Activated CD8-positive, alpha-beta memory T cell treated with anti-CD3 and anti-CD28 coated beads for 1 hour (primary cell): ENCODE measurements at places on chromosomes 3 and 15.
A peak's percentile ranks its signal among the peaks of the same experiment; 100 is the strongest.

DNA sequence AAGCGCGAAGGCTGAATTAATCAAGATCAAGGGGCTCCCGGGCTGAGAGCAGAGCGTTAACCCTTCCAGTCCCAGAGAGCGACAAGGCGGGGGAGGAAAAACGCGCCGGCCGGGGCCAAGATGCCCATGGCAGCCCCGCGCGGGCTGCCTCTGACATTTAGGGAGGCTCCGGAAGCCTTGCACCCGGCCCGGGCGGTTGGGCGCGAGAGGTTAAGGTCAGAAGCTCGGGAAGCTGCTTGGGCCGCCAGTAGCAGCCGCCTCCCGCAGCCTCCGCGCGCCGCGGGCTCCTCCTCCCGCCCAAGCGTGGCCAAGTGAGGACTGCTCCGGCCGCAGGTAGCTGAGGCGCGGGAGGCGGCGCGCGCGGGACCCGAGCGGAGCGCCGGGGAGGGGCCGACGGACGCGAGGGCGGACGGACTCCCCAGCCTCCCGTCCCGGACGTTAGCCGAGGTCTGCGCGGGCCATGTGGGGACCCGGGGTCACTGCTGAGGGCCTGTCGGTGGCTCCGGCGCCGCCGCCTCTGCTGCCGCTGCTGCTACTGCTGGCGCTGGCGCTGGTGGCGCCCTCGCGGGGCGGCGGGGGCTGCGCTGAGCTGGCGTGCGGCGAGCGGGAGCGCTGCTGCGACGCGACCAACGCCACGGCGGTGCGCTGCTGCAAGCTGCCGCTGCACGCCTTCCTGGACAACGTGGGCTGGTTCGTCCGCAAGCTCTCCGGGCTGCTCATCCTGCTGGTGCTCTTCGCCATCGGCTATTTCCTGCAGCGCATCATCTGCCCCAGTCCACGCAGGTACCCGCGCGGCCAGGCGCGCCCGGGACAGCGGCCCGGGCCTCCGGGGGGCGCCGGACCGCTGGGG, at the start of gene C3orf80:
Gene C3orf80 (plus strand): TSS at position 247 of the 850 bp plus-strand sequence. CDS start 214 bp downstream, at position 461.
- peak; percentile 28 for DNase-seq

GRCh38 chr3:72042397-72043203, 257.7 kb upstream of the PROK2 start:
- DNase-seq, result no peak

DNA sequence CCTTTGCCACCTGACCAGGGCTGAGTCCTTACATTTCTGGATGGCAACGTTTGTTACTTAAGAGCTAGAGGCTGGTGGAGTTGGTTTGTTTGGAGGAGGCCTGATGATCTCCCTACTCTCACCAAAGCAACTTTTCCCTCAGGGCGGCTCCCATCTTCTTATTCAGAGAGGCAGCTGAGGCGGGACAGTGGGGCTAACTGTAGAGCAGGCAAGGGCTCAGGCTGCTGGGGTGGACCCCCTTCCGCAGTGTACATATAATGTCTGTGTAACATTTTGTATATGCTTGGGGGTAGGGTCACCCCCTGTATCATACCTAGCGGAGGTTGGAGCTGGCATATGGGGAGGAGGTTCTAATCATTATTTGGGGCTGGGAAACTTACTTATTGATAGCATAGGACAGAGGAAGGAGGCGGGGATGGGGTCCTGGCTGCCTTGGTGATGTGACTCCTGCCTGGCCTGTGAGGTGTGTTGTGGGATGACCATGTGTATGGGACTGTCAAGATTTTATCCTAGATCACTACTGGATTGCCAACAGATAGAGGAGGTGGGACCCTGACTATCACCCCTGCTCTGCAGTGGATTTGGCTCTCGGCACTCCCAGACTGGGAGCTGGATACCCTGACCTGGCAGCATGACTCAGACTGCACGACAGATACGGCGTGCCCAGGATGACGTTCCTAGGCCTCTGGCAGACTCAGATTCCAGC, 52.5 kb upstream of the UBE2Q2 start:
- no peak for DNase-seq

DNA sequence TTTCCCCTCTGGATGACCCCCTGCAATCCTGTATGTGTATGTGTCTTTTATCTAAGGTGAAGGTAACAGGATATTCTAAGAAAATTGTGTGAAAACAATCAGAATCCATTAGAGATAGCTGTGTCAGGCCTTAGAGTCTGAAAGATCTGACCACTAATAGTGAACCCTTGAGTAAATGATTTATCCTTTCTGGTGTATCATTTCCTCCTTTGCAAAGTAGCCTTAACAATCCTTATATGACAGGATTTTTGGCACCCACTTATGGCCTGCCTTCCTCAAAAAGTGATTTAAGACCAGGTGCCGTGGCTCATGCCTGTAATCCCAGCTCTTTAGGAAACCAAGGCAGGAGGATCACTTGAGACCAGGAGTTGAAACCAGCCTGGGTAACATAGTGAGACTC, 110.2 kb downstream of the RBPMS2 start:
- no peak for DNase-seq

- DNase-seq, result no peak
These were observed 97.6 kb downstream of the TPRG1 start for GRCh38 chr3:189269365-189269764.
